ENCODE measurements at places on chromosomes 4 and X.

GRCh38 chr4:189304809-189305208, 635.9 kb upstream of the FRG1 start:
- DNase-seq: no peak

DNA sequence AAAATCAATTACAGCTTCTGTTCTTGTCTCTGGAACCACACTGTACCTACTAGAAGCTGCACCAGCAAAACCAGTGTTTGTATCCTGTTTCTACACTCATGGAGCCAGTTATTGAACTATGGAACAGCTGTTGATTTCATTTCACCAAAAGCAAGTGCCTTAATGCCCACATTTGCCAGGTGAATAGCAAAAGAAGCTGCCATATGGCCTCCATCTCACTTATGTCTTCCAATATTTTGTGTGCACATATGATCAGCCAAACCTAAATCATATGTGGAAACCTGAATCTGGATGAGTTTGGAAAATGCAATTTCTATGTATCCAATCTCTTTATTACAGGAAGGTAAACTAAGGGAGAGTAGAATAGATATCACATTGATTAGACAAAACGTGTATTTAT, 415.8 kb upstream of the GRID2 start:
- peak; percentile 58 for DNase-seq

DNA sequence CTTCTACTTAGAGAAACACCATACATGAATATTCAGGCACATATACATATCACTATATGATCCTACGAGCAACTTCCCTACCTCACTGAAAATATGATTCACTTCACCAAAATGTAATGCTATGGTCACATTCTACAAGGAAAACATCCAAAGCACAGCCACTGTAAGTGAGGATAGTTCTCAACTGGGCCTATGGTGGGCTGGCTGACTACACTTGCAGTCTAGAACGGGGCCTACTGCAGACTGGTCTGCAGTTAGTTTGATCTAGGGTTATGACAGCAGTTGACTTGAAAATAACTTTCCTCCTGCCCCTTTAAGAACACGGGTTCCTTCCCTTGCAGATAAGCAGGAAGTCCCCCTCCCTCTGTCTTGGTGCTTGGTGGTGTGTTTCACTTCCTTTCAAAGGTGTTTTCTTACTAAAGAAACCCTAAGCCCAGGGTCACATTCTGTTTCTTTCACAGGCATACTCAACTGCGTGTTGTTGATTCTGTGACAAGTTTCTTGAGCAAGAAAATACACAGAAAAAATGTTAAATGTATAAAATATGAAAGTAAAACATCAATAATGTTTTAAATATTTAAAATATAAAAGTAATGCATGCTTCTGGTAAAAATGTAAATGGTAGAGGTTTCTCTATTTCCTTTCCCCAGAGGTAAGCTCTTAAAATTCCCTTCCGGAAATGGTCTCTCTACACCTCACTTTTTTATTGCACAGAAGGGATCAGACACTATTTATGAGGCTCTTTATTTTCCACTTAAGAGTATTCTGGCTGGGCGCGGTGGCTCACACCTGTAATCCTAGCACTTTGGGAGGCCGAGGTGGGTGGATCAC, 18.0 kb upstream of the TMSB4X start:
- no peak for DNase-seq

- DNase-seq: no peak
These were observed 139.6 kb downstream of the SPRY1 start for GRCh38 chr4:123536225-123536624.

- no peak for DNase-seq
These were observed 124.0 kb downstream of the PRKX start for GRCh38 chrX:3589474-3589873.

DNA sequence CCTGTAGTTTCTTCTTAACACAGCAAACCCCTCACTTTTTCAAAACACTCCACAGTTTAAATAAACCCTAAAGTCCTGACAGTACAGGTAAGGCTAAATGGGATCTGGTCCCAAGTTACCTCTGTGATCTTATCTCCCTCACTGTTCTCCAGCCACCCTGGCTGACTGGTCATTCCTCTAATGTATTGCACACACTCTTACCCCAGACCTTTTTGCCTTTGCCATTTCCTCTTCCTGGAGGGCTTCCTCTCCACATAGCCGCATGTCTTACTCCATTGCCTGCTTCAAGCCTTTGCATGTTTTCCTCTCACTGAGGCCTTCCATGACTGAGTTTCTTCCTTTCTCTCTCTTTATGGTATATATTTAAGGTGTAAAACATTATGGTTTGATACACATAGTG, 19.5 kb upstream of the ANXA3 start:
- DNase-seq: no peak

- no peak for DNase-seq
These were observed 2.7 kb downstream of the FOXO4 start for GRCh38 chrX:71098302-71098701.

- no peak for DNase-seq
These were observed 299.9 kb downstream of the ASMT start for GRCh38 chrX:1914606-1915365.
